Stimulated activated naive CD8-positive, alpha-beta T cell treated with anti-CD3 and anti-CD28 coated beads, Interleukin-15, Interleukin-2, amounts not matched to agents 100 U/mL and 50 U/mL, for 24 hours (primary cell): ENCODE measurements at places on chromosomes 5 and 9.
A peak's percentile ranks its signal among the peaks of the same experiment; 100 is the strongest.

GRCh38 chr5:120528609-120529008, 64.5 kb downstream of the PRR16 start:
- no peak for DNase-seq

DNA sequence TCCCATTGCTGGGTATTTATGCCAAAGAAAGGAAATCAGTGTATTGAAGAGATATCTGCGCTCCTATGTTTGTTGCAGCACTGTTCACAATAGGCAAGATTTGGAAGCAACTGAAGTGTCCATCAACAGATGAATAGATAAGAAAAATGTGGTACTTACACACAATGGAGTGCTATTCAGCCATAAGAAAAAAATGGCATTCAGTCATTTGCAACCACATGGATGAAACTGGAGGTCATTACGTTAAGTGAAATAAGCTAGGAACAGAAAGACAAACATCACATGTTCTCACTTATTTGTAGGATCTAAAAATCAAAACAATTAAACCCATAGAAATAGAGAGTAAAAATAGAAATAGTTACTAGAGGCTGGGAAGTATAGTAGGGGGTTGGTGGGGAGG, 1133.1 kb upstream of the ACO1 start:
- no peak for DNase-seq

GRCh38 chr5:145787507-145787906, 47.6 kb downstream of the PRELID2 start:
- no peak for DNase-seq

DNA sequence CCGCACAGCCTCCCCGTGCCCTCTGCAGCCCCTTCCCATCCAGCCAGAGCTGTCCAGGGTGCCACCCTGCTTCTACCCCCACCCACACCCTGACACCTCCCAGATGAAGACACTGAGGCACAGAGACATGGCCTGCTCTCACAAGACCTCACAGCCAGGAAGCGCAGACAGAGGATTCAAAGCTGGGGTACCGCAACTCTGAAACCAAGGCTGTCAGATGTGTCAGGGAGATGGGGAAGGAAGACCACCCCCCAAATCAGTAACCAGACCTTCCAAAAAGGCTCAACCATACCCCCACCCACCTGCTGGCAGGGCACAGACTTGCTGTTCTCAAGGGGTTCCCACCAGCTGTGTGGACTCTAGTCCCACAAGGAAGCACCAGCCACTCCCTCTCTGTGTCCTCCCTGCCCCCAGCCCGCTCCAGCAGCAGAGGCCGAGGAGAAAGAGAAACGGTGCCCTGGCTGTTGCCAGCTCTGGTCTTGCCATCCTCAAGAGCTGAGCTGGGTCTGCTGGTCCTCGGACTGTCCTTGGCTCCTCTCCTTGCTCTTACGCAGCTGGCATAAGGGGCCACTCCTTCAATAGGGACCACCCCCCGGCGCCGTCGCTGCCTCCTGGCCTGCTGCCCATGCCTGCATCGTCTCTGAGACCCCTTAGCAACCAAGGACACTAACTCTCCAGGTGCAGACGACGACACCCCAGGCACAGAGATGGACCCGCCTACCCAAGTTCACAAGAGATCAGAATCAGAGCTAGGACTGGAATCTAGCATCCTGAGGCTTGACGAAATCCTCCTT, 699 bp downstream of the AKNA start:
- peak; percentile 48 for DNase-seq

DNA sequence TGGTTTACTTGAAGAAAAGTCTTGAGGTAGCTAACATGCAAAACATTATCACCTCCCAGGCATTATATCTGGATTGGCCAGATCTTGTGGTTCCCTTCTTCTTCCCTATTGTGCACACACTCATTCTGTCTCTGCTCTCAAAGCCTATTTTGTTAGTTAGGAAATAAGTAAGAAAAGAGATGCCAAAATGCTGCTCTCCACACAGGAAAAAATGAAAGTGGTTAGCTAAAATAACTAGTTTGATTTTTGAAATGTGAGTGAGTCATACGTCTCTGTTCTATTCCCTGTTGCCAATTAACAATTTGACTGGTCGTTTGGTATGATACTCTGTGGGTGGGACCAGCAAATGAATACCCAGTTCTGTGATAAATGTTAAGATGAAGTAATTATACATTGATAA, 28.1 kb downstream of the LMNB1 start:
- DNase-seq = no peak

DNA sequence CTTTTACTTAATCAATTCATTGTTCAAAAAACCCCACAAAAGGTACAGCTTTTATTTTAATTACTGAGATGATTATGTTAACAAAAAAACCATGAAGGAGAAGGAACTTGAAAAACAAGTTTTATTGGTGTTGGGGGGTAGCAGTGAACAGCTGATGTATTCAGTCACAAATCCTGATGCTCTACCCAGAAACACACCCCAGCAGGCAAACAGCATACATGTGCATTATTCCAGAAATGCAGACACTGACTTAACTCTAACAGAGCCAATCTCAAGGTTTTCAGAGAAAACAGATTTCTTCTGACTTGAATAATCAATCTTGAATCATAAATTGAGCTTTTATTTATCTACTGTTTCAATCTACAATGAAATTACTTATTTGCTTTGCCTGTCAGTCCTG, 175.2 kb downstream of the ZSWIM6 start:
- no peak for DNase-seq

DNA sequence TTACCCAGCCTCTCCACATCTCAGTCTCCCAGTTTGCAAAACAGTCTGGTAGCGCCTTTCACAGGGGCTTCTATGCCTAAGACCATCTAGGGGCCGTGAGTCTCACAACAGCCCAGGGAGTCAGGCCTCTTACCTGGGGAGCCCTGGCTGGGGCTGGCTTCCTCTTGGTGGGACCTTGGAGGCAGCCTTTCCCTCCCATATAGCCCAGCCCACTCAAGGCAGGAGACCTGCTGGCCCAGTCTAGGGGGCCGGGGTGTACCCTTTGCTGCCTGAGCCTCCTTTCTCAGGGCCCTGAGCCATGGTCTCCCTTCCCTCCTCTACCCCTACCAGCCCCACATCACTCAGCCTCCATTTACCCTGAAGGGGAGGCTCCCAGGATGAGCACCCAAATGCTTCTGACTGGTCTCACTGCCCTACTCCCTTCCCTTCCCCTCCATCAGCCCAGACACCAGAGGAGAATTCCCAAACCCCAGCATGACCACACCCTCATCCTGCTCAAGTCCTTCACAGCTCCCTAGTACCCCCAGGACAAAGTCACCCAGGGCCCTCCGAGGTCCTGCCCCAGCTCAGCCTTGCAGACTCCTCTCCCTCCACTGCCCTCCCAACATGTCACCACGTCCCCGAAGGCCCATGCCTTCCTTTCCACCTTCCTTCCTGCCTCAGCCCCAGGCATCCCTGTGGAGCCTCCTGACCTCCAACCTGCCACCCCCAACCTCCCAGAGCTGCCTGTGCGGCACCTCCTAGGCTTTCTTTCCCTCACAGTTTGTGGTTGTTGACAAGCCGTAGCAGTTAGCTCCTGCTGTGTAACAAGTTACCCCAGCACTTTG, 55.3 kb downstream of the BARX1 start:
- no peak for DNase-seq

DNA sequence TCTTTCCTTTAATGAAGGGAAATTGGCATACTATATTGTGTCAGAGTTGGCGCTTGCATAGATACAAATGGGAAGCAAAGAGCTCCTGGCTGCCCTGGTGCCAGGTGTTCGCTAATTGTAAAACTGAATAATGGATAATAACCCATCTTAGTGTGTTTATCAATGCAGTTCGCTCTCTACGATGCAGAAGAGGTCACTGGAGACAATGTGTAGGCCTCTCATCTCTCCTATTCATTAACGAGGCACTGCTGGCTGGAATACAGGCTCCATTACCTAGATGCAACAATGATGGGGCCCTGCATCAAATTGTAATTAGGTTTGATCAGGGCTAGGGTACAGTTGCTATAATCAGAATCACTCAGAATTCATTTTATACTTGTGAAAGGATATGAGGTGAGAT, 171.0 kb downstream of the RMI1 start:
- DNase-seq = no peak

DNA sequence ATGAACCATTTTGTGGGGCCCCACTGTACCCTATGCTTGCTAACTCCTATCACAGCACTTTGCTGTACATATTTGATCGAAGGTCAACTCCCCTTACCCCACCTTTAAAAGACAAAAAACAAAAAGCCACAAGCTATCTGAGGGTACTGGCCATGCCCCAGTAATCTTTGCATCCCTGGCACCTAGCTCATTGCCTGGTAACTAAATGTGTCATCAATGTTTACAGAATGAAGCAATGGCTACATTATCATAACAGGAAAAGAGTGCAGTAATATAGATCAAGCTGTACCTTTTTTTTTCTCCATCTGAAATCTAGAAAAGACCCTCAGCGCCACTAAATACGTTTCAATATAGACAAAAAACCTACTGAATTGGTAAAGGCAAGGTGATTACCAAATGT, 188.0 kb downstream of the ELAVL2 start:
- DNase-seq = no peak

- no peak for DNase-seq
Measured at GRCh38 chr9:131543141-131543540, 2.2 kb upstream of the PRRT1B start.

DNA sequence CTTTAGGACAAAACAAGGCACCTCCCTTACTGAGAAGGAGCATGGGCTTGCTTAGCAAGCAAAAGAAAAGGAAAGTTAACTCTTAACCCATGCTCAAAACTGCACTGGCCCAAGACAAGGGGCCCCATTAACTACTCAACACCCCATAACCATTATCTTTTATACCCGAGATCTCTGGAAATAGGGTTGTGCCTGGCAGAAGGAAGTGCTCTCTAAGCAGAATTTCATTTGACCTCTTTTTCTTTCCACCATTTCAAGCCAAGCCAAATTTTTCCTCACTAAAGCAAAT, 167.2 kb downstream of the RASEF start:
- no peak for DNase-seq

- no peak for DNase-seq
Measured at GRCh38 chr5:4191041-4191440, 595.4 kb downstream of the IRX1 start.

DNA sequence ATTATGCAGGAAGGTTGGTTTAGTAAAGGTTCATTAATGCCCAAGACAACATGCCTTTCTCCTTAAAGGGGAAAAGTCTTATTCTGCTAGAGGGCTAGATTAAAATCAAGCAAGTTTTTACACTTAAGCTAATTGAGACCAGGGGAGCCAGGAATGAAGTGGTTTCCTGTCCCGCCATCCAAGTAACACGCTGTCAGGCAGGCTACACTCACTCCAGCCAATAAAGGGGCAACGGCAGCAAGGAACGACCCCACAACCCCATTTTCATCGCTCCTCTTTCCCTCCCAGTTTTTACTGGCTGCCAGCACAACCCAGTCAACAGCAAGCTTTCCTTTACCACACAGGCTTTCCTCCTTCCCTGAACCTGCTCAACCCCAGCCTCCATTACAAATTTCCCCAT, 225.1 kb downstream of the DCP2 start:
- DNase-seq = no peak

GRCh38 chr9:20650750-20651299, 28.5 kb upstream of the MLLT3 start:
- no peak for DNase-seq

DNA sequence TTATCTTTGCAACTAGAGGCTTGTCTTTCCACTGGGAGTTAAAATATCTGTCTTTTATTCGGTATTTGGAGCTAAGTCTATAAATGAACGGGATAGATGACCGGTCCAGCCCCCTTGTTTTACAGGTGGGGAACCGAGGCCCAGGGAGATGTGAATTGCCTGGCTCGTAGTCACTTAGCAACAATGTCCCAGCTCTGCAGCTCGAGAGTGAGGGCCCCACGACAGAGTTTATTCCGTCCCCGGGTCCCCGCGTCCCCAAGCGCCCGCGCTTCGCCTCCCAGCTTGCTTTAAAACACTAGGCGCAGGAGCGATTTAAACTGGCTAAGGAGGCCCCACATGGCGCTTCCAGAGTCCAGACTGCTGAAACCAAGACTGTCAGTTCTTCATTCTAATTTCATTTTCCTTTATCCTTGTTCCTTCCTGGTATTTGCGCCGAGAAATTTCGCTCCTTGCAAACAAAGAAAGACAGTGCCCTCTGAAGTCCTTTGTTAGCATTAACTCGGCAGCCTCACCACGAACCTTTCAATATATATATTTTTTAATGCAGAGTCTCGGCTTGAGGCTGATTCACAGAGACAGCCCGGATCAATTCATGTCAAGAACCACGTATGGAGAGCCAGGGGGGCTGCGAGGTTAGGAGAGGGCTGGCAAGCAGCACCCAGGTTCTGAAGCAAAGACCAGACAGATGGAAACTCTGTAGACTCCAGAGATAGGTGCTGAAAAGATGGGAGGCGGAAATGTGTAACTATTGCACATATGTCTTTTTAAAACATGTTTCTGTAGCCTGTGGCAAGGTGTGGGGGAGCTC, 1.4 kb upstream of the ENC1 start:
- peak; percentile 29 for DNase-seq

DNA sequence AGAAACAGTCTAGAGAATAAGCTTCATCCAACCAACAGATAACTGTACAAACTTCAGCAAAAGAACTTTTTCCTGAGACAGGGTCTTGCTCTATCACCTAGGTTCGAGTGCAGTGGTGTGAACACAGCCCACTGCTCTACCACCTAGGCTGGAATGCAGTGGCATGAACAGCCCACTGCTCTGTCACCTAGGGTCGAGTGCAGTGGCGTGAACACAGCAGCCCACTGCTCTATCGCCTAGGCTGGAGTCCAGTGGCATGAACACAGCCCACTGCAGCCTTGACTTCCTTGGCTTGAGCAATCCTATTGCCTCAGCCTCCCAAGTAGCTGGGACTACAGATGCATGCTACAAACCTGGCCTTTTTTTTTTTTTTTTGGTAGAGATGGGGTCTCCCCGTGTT, 43.4 kb downstream of the ERMP1 start:
- no peak for DNase-seq

GRCh38 chr5:151885138-151885908, 39.3 kb downstream of the GLRA1 start:
- DNase-seq = no peak

GRCh38 chr5:157308836-157309465, 43.0 kb downstream of the CYFIP2 start:
- DNase-seq = no peak

DNA sequence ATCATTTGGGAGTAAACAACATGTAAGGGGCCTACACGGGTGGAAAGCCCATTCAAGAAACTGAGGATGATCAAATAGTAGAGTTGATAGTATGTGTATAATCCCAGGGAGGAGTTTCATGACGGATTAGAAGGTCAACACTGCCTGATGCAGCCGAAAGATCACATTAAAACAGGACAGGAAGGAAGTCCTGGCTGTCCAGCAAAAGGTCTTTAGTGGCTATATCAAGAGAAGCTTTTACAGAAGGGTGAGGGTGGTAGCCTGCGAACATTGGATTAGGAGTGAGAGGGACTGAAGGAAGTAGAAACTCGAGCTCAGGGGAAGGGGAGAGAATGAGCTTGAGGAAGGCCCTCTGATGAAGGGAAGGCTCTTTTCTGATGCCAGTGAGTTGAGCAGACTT, 36.0 kb downstream of the DOCK8 start:
- no peak for DNase-seq

DNA sequence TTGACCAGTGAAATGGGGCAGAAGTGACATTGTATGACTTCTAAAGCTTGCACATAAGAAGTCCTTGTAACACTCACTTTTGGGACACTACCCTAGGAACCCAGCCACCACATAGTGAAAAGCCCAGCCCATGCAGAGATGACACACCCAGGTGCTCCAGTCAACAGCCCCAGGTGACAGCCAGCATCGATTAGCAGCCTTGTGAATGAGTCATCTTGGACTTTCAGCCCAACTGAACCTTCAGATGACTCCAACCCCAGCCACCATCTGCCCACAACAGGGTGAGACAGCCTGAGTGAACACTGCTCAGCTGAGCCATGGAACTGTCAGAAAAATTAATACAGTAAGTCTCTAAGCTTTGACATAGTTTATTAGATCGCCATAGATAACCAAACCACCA, 458.6 kb downstream of the ZSWIM6 start:
- no peak for DNase-seq
